ENCODE measurements at places on chromosomes 5 and 9.

DNA sequence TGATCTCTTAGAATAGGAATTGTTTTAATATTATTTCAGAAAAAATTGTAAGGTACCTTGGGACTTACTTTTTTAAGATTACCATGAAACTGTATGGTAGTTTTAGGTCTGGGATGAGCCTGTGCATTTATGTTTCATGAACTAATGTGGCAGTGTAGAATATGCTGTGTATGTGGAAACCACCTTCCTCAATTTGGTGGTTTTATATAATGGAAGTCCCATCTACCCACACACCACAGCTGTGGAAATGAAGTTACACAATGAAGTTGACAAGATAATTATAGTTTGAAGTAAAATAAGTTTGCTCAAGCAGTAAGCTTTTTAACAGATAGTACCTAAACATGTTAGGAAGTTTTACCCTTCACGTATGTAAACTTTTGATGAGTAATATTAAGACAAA lies 24.4 kb downstream of the WDR36 start:
- no peak for DNase-seq

GRCh38 chr5:8600843-8601242 lies 731.9 kb downstream of the MTRR start:
- no peak for DNase-seq

DNA sequence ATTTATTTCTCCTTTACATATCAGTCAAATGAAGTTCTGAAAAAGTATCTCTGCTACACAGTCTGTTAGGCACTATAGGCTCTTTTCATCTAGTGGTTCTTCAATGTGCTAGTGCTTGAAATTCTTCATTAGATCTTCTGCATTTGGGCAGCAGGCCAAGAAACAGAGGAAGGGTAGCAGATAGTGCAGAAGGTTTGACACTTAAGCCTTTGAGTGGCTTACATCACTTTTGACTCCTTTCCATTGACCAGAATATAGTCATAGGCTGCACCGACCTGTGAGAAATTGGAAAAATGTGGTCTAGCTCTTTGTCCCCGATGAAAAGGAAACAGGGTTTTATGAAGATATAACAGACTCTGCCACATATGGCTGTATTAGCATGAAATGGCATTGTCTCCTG lies 459.5 kb upstream of the PTGER4 start:
- DNase-seq = no peak

DNA sequence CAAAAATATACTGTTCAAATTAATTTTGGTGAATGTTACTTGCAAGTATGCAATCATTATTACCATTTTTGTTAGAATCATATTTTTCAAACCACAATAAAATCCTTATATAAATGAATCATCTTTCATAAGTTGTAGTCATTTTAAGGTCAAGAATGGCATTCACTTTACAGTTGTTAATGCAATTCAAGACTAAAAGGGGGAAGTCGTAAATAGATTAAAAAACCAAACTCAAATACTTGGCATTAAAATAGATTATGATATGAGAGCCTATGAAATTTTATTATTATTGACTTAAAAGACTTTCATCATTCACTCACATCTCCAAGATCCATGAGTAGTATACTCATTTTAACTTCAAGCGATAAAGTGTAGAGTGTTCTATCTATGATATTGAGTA lies 11.6 kb downstream of the CDH9 start:
- no peak for DNase-seq

- no peak for DNase-seq
These were observed 165.5 kb downstream of the PBX3 start for GRCh38 chr9:125912667-125913066.

DNA sequence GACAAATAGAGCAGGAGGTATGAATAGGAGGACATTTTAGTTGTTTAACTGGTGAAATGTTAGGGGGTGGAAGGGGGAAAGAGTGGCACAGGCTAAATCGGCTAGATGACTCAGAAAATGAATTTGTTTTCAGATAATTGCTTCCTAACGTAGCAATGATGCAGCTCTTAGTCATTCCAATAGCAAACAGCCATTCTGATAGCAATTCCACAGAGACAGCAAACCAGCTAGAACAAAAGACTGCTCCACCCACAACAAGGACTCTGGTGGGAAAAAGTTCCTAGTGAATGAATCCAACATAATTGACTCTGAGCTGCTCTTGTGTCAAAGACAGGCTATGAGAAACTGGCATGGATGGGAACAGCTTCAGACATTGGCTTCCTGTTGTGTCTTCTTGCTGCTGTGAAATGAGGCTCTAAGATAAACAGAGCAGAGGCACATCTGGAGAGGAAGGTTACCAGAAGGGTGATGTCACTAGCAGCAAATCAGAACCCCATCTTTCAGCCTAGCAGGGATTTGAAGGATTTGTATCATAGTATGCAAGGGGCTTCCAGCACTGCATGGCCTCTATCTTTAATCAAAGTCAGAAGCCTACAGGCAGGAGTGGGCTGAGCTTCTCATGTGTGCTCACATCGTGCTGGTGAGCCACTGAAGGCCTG lies 28.1 kb upstream of the F2RL1 start:
- DNase-seq = no peak

DNA sequence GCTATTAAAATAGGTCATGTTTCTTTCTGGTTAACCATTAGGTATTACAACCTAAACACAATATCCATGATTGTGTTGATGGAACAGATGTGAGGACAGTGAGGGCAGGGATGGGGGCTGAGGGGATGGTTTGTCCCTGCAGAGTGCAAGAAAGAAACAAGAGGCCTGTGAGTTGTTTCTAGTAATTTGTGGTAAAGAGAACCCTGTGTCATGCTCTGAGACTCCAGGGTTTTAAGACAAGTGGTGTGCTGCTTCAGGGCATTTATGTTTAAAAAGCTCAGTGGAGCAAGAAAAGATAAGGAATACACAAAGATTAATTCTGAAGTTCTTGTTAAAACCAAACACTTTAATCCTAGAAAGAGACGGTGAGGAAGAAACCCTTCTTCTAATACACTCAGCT lies 656.5 kb downstream of the TLE1 start:
- no peak for DNase-seq

GRCh38 chr5:40549616-40550015 lies 130.1 kb upstream of the PTGER4 start:
- no peak for DNase-seq

DNA sequence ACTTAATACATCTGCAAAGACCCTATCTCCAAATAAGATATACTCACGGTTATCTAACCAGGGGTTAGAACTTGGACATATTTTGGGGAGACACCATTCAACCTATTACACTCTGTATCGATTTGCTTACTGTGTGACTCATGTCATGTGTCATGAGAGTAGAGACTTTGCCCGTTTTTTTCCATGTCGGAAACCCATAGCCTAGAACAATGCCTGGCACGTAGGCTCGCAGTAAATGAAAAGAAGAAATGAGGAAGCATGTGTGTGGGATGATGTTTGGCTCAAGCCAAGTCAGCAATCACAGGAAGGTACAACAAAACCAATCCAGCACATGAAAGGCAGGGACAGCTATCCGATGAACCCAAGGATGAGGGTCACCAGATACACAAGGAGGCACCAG lies 94.6 kb upstream of the DNAH5 start:
- no peak for DNase-seq

GRCh38 chr9:108083796-108084352 lies 594.3 kb upstream of the KLF4 start:
- DNase-seq = no peak

GRCh38 chr5:169242175-169242848 lies 58.6 kb downstream of the SLIT3 start:
- DNase-seq = no peak

GRCh38 chr9:129567842-129568559 lies 52.9 kb downstream of the C9orf50 start:
- no peak for DNase-seq

- no peak for DNase-seq
These were observed 25.6 kb downstream of the PDZD2 start for GRCh38 chr5:31664566-31664965.

GRCh38 chr5:36495611-36496010 lies 110.8 kb upstream of the SLC1A3 start:
- DNase-seq = no peak

GRCh38 chr5:7592910-7593309 lies 197.0 kb downstream of the ADCY2 start:
- no peak for DNase-seq

GRCh38 chr5:41785061-41785460 lies 85.2 kb downstream of the OXCT1 start:
- DNase-seq = no peak
